SJCRH30 (cell line): ENCODE measurements at places on chromosomes 4 and X. TPM values are rescaled to one million over a fixed set of nuclear protein-coding genes. Genes with fewer than 3 reads are reported as not detected.

- peaks cover 8% of the 10 kb centered on the region for H3K4me1 ChIP-seq
- H3K36me3 ChIP-seq, result peaks cover 63% of the 10 kb centered on the region
- H3K27me3 ChIP-seq, result no peaks in the 10 kb centered on the region
- peak overlapping the region; percentile 95 for H3K4me3 ChIP-seq
Measured at GRCh38 chr4:110620691-110621327, 2.1 kb downstream of the PITX2 start.

- H3K27me3 ChIP-seq, result no peaks in the 10 kb centered on the region
- peak; percentile 85 for DNase-seq
- H3K36me3 ChIP-seq, result peaks cover 21% of the 10 kb centered on the region
- H3K27ac ChIP-seq, result no peak overlapping the region
Measured at GRCh38 chr4:39732728-39733127, 34.8 kb downstream of the UBE2K start.

- H3K4me3 ChIP-seq, result no peak overlapping the region
- no peak overlapping the region for H3K27ac ChIP-seq
- H3K27me3 ChIP-seq, result no peaks in the 10 kb centered on the region
Measured at GRCh38 chr4:95640311-95640710, 91.5 kb upstream of the UNC5C start.

DNA sequence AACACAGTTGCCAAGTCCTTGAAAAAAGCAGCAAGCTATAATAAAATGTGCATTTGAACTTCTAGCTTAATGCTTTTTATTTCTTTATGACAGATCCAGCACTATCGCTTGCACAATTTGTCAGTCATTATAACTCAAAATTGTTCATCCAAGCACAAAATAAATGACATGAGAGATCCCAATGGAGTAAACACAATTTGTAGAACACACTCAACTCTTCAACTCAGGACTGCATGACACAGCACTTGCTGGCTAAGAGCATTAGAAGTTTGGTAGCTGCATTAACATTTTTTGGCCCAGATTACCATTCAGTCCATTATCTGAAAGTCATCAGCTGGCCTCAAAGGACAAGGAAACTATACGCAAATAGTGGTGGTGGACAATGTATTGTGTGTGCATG lies 530.1 kb downstream of the INPP4B start:
- H3K36me3 ChIP-seq, result no peaks in the 10 kb centered on the region
- H3K4me1 ChIP-seq, result 0 out of 2 replicates have a peak, but pooled peaks cover 4% of the 10 kb centered on the region
- no peak overlapping the region for H3K4me3 ChIP-seq
- no peak for DNase-seq

DNA sequence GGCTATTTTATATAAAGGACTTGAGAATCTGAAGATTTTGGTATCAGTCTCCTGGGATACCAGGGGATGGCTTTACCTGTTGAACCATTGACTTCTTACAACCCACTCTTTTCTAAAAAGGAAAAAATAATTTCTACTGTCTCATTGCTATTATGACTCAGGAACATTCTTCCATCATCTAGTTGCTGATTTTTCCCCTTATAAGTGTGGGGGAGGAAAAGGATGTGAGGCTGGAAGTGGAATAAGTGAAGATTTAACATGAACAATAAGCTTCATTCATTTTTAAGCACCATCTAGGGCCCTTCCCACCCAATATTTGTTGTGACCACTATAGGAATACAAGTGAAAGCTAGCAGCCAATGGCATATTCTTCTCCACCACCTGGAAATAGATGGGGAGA lies 10.6 kb upstream of the MND1 start:
- DNase-seq, result no peak
- H3K27me3 ChIP-seq, result no peaks in the 10 kb centered on the region
- no peaks in the 10 kb centered on the region for H3K4me1 ChIP-seq

- no peak overlapping the region for H3K27ac ChIP-seq
- no peak for DNase-seq
- H3K27me3 ChIP-seq, result no peaks in the 10 kb centered on the region
- no peak overlapping the region for H3K4me3 ChIP-seq
Measured at GRCh38 chr4:149120331-149121022, 678.3 kb upstream of the NR3C2 start.

GNRHR gene
- total RNA-seq, result 0.08 TPM in 1 of 2 replicates, not detected in the other

ARHGEF38 gene
- total RNA-seq, result not detected in 2 replicates
